ENCODE measurements at places on chromosomes 16 and 17. TPM values are rescaled to one million over a fixed set of nuclear protein-coding genes. Genes with fewer than 3 reads are reported as not detected.
A peak's percentile ranks its signal among the peaks of the same experiment; 100 is the strongest.

- H3K4me1 ChIP-seq: peaks cover 21% of the 10 kb centered on the region
- H3K36me3 ChIP-seq: no peaks in the 10 kb centered on the region
- H3K4me3 ChIP-seq: peak overlapping the region; percentile 85
- DNase-seq: peak; percentile 96
- no peaks in the 10 kb centered on the region for H3K27me3 ChIP-seq
Measured at GRCh38 chr17:40341808-40342503, 22.6 kb downstream of the GJD3 start.

The AIPL1 gene
- total RNA-seq: not detected

The AOC2 gene
- total RNA-seq: 2.8 TPM

The NR1D1 gene
- 4.1 TPM for total RNA-seq

DNA sequence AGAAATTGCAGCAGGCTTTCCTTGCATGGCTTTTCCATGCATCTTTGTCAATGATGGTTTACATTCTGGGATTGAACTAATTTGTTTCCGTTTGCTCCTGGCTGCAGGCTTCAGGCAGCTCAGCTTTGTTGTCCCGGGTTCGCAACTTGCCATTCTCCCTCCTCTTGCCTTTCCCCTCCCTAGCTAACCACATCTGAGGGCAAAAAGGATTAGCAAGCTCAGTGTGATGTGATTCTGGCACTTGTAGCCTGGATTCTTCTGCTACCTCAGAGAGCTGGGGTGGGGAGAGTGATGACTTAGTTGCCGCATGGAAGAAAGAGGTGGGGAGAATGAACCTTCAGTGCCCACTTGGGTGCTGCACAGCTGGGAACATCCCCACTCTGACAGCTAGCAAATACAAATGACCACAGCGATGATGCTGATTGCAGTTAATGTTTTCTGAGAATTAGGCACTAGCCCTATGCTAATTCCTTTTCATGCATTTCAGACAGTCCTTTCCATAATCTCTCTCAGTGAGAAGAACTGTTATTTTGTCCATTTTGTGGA, 120.2 kb upstream of the SALL1 start:
- no peaks in the 10 kb centered on the region for H3K36me3 ChIP-seq
- H3K27me3 ChIP-seq: no peaks in the 10 kb centered on the region
- DNase-seq: no peak
- H3K27ac ChIP-seq: no peak overlapping the region

DNA sequence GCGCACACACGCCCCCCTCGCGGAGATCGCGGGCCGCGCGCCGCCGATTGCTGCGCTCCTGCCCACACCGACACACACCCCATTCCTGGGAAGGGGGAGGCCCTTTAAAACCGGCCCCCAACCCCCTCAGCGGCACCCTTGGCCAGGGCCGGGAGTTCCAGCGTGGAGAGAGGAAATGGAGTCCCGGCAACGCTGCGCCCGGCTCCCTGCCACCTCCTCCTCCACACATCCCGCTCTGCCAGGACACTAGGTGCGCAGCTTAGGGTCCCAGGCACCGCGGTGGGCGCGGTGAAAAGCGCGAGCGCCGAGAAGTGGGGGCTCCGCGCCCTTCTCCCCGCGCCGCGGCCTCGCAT, 397 bp downstream of the CDC42EP4 start:
- peak; percentile 81 for DNase-seq
- peaks cover 15% of the 10 kb centered on the region for H3K4me1 ChIP-seq
- H3K27ac ChIP-seq: peak overlapping the region; percentile 95
- H3K27me3 ChIP-seq: no peaks in the 10 kb centered on the region
- peak overlapping the region; percentile 98 for H3K4me3 ChIP-seq
- H3K36me3 ChIP-seq: peaks cover 18% of the 10 kb centered on the region

The GAS2L2 gene
- total RNA-seq: 0.17 TPM

DNA sequence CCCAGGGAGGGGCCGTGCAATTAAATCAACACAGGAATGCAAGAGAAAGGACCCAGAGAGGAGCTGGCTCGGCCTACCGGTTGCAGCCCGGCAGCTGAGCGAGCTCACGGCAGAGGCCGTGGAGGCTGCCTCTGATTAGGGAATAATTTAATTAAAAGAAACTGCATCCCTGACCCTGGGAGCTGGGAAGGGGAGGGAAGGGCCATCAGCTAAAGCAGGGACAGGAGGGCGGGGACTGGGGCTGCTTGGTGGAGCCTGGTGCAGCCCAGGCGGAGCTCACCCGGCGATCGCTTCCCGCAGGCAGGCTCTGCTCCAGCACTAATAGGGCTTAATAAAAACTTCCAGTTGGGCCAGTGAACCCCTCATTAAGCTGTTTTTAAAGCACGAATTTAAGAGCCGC, 43.4 kb downstream of the LMF1 start:
- no peaks in the 10 kb centered on the region for H3K27me3 ChIP-seq
- DNase-seq: no peak
- no peaks in the 10 kb centered on the region for H3K4me1 ChIP-seq

The CEP112 gene
- 15.2 TPM for total RNA-seq

- H3K4me3 ChIP-seq: no peak overlapping the region
- no peak for DNase-seq
- H3K27me3 ChIP-seq: no peaks in the 10 kb centered on the region
Measured at GRCh38 chr16:3762107-3762750, 44.9 kb upstream of the TRAP1 start.

DNA sequence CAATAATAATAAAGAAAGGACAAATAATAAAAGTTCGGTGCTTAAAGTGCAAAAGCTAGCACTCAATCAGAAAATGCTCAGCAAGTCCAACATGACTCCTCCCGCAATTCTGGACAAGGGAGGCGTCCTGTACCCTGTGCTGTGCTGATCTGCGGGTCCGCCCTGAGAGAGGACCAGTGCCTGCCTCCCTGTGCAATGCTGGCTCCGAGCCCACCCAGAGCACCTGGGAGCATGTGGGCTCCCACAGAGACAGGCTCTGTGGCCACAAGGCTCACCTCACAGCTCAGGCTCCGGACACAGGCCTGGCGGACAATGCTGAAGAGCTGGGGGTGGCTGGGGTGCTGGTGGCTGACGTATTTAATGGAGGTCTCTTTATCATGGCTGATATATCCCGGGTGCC, 11.1 kb downstream of the FLCN start:
- no peaks in the 10 kb centered on the region for H3K4me1 ChIP-seq
- H3K27me3 ChIP-seq: no peaks in the 10 kb centered on the region
- H3K27ac ChIP-seq: no peak overlapping the region

GRCh38 chr17:35486920-35487732, 38.6 kb upstream of the SLFN13 start:
- peaks cover 70% of the 10 kb centered on the region for H3K27me3 ChIP-seq
- H3K27ac ChIP-seq: no peak overlapping the region
- no peak for DNase-seq
- no peaks in the 10 kb centered on the region for H3K36me3 ChIP-seq

- H3K27ac ChIP-seq: peak overlapping the region; percentile 66
- no peak overlapping the region for H3K4me3 ChIP-seq
- DNase-seq: peak; percentile 47
- no peaks in the 10 kb centered on the region for H3K27me3 ChIP-seq
- peaks cover 81% of the 10 kb centered on the region for H3K36me3 ChIP-seq
- H3K4me1 ChIP-seq: peaks cover 27% of the 10 kb centered on the region
Measured at GRCh38 chr17:38881600-38882191, 11.8 kb downstream of the LASP1 start.

The SMIM22 gene
- total RNA-seq: not detected

DNA sequence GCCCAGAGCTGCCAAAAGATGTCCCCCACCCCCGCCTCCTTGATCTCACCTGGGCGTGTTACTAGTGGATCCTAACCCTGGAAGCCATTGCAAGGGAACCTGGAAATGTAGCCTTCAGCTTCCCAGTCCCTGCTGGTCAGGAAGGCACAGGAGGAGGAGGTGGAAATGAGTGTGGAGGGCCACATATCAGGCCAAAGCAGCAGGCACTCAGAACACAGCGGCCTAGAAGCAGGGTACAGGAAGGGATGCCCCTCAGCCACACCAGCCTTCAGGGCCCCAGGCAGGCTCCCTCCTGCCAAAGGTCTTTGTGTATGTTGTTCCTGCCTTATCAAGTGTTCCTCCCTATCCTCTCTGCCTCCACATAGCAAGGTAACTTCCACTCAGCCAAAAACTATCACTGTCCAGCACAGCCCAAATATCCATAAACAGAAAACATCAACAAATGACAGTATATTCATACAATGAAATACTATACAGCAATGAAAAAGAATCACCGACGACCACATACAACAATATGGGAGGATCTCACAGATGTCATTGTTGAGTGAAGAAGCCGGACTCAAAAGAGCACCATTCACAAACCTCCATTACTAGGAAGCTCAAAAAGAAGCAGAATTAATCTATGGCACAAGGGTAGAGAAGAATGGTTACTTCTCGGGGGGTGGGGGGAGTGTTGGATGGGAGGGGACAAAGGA, 28.2 kb upstream of the TNFRSF13B start:
- H3K27me3 ChIP-seq: no peaks in the 10 kb centered on the region
- H3K27ac ChIP-seq: no peak overlapping the region
- H3K4me1 ChIP-seq: peaks cover 5% of the 10 kb centered on the region
- no peaks in the 10 kb centered on the region for H3K36me3 ChIP-seq

DNA sequence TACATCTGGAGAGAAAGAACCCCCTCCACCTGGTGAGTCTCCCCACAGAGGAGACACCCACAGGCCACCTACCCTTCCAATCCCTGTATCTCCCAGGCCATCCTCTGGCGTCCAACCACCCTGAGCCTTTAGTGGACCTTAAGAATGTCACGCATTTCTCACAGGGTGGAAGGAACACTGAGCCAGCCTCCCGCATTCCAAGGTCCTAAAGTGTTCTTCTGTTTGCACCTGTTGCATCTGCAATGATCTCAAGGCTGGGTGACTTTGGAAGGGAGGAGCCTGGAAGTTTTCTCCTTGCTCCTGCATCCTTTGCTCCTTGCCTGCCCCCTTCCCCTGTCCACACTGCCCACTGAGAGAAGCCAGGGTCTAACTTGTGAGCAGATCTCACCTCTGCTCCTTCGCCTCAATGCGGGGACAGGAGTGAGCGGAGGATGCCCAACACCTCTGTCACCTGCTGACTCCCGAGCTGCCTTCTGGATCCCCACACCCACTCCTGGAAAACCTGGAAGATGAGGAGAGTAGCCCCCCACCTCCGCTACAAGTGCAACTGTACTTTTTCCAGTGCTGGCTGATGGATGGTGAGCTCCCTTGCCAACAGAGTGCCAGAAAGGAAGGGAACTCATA, 3.7 kb downstream of the CHST5 start:
- no peaks in the 10 kb centered on the region for H3K4me1 ChIP-seq
- no peaks in the 10 kb centered on the region for H3K36me3 ChIP-seq
- no peak overlapping the region for H3K4me3 ChIP-seq
- no peaks in the 10 kb centered on the region for H3K27me3 ChIP-seq
- no peak overlapping the region for H3K27ac ChIP-seq

DNA sequence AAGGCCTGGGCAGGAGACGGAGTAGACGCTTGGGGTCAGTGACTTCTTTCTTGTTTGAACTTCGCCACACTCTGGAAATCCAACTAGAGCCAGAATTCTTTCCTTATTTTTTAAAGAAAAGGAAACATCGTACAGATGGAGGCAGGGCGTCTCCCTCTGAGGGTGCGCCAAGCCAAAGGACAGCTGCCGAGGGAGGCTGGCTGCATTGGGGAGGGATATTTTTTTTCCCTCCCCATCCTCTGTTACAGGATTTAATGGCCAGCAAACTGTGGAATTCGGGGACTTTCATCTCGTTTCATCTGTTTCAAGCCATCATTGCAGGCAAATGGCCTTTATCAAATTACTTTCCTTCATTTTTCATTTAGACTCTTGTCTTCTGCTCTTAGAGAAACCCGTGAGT, 15.9 kb downstream of the CDK5R1 start:
- H3K27ac ChIP-seq: no peak overlapping the region
- no peaks in the 10 kb centered on the region for H3K27me3 ChIP-seq
- H3K4me1 ChIP-seq: no peaks in the 10 kb centered on the region
- no peak for DNase-seq

The GFAP gene
- 0.35 TPM for total RNA-seq

DNA sequence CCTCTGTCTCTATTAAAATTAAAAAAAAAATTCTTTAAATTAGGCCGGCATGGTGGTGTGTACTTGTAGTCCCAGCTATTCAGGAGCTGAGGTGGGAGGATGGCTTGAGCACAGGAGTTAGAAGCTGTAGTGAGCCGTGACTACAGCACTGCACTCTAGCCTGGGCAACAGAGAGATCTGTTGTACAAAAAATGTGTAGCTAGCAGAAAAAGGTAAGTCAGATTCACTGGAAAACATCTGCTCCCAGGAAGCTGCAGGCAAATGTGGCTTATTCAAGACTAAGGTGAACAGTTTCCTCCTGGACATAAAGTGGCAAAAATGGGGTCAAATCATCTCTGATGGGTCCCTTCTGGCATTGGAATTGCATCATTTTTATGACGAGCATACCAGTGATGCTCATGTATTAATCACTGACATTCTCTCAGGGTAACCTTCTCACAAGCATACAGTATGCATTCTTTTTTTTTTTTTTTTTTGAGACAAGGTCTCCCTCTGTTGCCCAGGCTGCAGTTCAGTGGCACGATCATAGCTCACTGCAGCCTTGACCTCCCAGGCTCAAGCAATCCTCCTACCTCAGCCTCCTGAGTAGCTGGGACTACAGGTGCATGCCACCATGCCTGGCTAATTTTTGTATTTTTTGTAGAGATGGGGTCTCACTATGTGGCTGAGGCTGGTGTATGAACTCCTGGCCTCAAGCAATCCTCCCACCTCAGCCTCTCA, 48.7 kb downstream of the CPPED1 start:
- peaks cover 13% of the 10 kb centered on the region for H3K4me1 ChIP-seq
- no peaks in the 10 kb centered on the region for H3K27me3 ChIP-seq
- H3K4me3 ChIP-seq: no peak overlapping the region
- no peaks in the 10 kb centered on the region for H3K36me3 ChIP-seq

DNA sequence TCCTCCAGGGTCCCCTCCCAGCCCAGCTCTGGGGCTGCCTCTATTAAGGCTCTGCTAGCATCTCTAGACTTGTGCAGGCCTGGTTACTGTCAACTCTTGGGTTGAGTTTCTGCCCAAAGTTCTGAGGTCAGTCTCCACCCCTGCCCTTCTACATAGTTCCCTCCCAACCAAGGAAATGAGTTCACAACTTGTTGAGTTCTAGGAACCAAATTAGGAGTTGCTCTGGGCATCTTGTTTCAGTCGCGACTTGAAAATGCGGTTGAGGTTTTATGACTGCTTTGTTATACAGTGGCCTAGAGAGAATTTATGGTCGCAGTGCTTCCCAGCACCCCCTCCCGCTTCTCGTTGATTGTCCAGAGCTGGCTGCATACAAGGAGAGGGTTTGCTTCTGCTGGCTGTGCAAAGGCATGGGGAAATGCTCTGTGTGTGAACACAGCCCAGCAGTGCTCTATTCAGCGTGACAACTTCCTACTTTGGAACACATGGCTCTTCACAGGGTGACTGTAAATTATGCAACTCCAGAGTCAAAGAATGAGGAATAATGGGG, 20.2 kb downstream of the GNAO1 start:
- H3K4me1 ChIP-seq: no peaks in the 10 kb centered on the region
- no peak overlapping the region for H3K4me3 ChIP-seq
- no peaks in the 10 kb centered on the region for H3K27me3 ChIP-seq
- H3K36me3 ChIP-seq: no peaks in the 10 kb centered on the region
- DNase-seq: no peak

The METTL2A gene
- 31.1 TPM for total RNA-seq

Data from endodermal cell (in vitro differentiated cells).